ENCODE measurements at places on chromosomes 5 and 9. TPM values are rescaled to one million over a fixed set of nuclear protein-coding genes. Genes with fewer than 3 reads are reported as not detected.
A peak's percentile ranks its signal among the peaks of the same experiment; 100 is the strongest.

The SLCO6A1 gene
- not detected for total RNA-seq

The DAPK1 gene
- 5.3 TPM for total RNA-seq

The SLC22A4 gene
- 1.6 TPM for total RNA-seq

The CCDC152 gene
- 0.56 TPM for total RNA-seq

The PCDHB8 gene
- total RNA-seq: 2.1 TPM

The SH3RF2 gene
- total RNA-seq: 309 TPM

The GARIN3 gene
- not detected for total RNA-seq

The FER gene
- 12.8 TPM for total RNA-seq

The CATSPER3 gene
- total RNA-seq: 0.32 TPM

The HRCT1 gene
- total RNA-seq: 7.4 TPM

The SMAD5 gene
- total RNA-seq: 37.2 TPM

The PCDHA11 gene
- total RNA-seq: not detected

The RLN1 gene
- total RNA-seq: 0.62 TPM

The MLANA gene
- not detected for total RNA-seq

The TRIP13 gene
- 0.48 TPM for total RNA-seq

The KIAA0825 gene
- 1.5 TPM for total RNA-seq

The IRGM gene
- not detected for total RNA-seq

DNA sequence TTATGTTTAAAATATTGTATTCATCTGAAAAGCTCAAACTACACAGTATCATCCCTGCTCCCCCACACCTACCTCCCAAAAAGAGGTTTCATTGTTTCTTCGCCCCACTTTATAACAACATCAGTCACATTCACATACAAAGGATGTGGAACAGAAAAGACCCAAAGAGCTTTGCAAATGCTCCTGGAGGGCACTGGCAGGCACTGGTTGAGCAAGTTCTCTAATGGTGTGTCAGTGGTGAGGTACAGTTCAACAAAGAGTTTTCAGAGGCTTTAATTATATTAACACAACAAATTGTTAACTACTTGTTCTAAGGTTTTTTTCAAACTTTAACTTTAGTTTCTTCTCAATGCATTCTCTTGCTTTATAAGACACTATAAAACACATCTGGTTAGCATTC lies 54.1 kb upstream of the ECM2 start:
- no peak for DNase-seq

DNA sequence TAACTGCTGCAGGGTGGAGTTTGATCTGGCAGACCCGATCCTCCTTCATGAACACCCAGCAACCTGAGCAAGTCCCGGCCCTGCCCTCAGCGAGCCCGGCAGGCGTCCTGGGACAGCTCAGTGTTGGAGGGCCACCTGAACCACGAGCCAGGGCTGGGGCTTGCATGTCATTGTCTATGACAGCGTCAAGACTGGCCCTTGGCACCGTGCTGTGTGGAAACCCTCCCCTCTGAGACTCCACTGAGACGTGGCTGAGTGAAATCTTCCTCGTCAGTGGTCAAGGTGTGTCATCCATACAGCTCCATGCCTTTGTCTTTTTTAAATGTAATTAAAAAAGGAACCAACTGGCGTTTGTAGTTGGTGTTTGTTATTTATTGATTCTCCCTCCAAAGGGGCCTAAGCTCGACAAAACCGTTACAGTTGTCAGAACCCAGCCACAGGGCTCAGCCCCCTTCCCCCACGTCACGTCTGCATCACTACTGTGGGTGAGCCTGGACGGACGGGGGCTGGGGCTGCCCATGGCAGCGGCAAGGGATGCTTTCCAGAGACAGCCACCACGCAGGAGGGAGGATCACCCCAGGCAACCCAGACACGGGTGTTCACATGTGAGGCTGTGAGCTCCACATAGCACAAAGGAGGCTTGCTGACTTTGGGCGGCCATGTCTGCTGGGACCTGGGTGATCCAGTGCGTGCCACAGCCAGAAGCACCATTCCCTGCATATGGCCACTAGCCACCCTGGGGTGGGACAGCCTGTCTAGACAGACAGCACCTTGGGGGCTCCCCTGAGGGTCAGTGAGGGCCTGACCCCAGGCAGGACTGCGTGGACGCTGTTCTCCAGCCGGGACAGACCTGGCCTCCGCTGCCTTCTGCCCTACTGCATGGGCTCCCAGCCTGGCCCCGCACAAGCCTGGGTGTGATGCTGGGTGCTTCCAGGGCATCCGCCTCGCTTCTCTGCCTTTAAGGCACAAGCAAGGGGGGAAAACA lies 7.3 kb downstream of the UCK1 start:
- no peak for DNase-seq

DNA sequence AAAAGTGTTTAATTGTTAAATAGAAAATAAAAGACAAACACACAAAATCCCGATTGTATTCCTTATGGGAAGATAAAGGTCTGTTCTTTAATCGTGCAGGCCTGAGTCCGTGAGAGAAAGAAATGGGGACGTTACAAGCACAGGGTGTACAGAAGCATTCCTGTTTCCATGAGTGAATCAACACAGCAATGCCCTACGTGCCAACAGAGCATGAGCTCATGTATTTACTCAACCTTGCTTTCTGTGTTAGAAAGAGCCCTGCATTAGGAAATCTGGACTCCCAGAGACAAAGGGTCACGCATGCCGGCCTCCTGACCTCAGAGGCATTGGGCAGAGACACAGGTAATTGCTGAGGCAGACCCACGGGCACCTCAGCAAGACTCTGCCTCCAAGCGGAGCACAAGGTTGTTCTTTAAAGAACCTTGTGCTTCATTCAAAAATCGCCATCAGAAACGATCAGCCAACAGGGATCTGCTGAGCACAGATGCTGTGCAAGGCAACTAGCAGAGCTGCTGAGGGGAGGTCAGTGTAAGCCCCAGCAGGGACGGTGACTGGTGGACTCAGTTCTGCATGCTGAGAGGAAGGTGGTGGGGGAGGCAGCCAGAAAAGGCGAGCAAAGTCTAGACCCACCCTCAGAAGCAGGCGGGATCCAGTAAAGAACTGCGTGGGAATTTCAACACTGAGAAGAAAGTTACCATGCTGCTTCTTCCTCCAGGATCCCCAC lies 101.0 kb downstream of the TLE1 start:
- no peak for DNase-seq

GRCh38 chr5:54162184-54162583 lies 148.2 kb downstream of the ARL15 start:
- DNase-seq: no peak

DNA sequence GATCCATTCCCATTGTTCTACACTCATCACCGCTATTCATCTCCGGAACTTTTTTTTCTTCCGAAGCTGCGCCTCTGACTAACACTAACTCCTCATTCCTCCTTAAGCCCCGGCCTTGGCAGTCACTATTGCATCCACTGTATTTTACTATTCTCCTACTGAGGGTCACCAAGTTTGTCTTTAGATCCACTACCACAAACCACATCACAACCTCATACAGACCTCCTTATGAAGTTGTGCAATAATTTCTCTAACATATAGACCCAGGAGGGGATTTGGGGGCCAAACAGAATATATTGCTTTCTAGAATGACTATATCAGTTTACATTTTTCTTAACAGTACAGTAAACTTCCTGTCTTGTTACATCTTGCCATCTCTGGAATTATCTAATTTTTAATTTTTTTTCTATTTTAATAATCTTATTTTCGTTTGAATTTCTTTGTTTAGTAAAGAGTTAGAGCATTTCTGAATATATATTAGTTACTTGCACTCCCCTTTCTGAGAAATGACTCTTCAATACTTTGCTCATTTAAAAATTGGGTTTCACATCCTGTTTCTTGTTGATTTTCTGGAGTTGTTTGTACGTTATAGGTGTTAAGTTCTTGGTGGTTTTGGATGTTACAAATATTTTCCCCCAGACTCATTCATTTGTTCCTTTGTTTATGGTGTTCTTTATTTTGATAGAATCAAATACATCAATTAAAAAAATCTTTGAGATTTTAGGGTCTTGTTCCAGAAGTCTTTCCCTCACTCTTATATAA lies 37.1 kb downstream of the DMRT2 start:
- no peak for DNase-seq

DNA sequence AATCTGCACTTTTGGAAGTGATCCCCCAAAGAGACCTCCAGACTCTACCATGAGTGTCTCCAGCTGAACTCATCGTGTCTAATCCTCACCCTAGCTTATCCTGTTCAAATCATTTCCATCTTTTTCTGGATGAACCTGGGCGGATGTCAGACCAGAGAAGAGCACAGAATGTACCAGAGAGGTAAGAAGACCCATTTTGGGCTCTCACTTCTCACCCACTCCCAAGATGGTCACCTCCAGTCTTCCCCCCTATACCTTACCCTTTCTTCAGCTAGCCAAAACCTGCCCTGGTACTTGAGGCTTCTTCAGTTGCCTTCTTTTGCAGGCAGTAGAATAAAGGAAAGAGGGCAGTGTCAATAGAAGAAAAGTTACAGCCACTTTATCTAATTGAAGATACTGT lies 27.9 kb upstream of the ANXA2R start:
- no peak for DNase-seq

DNA sequence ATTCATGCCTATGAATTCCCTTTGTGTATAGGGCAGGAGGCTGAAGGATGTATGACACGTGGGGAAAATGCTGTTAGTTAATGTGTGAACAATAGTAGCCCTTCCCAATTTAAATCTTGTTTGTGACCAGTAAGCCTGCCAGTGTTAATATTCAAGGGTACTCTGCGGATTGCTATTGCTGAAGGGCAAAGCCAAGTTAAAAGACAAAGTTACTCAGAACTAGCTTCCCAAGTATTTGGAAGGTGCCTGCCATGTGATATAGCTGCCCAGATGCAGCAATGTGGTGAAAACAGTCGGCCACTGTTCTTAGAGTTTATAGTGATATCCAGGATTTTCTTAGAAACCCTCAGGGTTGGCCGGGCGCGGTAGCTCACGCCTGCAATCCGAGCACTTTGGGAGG lies 34.6 kb downstream of the MARVELD2 start:
- no peak for DNase-seq

DNA sequence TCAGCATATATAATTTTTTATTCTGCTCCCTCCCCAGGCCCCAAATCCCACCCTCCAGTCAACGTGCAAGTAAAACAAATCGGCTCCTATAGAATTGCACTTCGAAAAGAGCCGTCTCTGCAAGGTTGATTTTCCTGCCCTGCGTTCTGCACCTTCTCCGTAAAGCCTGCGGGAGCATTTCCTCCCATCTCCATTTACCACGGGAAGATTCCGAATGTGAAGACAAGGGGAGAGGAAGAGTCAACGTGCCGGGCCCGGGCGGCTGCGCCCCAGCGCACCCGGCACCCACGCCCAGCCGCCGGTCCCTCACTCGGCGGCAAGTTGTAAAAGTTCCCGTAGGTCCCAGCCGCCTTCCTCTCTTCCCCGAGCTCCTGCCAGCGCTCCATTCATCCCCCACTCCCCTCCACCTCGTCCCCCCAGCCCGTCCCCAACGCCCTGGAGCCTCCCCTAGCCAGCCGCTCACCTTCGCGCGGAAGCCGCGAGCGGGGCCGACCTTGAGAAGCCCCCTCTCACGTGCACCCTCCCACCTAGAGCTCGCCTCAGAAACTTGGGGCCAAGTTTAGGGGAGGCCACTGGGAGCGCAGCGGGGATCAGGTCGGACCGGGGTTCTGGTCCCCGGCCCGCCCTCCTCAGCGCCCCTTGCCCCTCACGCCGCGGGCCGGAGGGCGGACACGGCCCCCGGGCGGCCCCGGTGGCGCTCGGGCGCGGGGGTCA lies 431 bp downstream of the BNC2 start:
- DNase-seq: no peak

GRCh38 chr5:36363101-36363500 lies 61.4 kb upstream of the RANBP3L start:
- no peak for DNase-seq

GRCh38 chr9:138105561-138106505 lies 228.3 kb downstream of the CACNA1B start:
- DNase-seq: no peak

DNA sequence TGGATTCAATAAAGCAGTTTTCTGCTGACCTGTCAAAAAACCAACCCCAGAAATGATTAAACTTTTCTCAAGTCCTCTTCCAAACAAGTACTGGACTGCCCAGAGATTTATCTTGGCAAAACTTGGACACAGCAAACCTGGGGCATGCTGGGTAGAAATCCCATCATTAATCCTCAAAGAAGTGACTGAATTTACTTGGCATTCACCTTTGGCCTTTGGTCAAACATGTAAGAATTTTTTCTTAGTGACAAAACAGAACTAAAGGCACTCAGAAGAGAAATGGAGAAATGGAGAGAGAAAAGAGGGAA lies 248.6 kb upstream of the NREP start:
- no peak for DNase-seq

- DNase-seq: peak; percentile 6
These were observed 1.5 kb downstream of the SURF1 start for GRCh38 chr9:133354766-133355165.

- no peak for DNase-seq
These were observed 42.1 kb downstream of the EFCAB9 start for GRCh38 chr5:172235827-172236736.

DNA sequence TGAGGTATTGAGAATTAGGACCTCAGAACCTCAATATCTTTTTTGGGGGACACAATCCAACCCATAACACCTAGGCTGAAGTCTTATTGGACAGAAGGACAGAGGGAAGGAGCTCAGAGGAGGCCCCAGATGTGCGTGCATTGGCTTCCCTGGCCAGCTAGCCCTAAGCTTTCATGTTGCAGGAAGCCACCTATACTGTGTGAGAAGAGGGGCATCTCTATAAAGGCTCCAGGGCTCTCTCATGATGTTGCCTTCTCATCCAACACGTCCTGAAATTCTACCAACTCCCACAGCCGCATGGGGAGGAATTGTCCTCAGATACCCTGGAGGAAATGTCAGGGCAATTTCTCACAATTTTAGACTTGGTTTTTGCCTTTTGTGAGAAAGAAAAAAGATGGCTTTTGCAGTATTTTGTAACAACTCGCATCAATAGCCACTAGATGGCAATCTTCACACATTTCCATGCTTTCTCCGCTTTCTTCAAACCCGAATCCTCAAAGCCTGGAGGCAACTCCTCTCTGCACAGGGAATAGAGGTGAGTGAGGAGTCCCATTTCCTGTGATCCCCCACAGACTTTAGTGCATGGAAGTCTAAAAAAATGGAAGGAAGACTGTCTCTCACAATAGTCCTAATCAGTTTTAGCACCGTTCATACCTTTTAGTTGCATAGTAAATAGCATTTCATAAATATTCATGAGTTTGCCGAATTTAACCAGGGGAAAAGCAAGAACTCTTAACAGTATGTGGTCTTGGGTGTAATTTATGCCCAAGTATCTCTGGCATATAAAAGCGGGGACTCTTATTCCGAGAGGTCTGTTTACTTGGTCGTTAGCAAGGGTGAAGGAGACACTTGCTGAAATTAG lies 7.4 kb upstream of the PPP3R2 start:
- DNase-seq: no peak

- DNase-seq: peak; percentile 68
These were observed 2.2 kb upstream of the ALDOB start for GRCh38 chr9:101437806-101438232.

DNA sequence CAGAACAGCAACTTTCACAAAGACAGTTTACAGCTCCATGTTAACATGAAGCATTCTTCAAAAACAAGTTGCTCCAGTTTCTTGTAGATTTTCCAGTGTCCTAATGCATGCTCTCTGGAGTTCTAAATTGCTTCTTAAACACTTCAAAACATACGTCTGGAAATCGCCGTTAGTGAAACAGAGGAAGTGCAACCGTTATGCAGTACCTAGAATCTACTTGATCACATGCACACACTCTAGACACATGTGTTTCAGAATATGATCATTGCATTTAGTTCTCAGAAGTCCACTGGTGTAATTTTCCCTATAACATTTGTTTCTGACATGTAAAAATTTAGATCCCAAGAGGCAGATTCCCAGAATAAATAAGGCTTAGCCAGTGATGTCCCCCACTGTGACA lies 41.1 kb upstream of the RUFY1 start:
- DNase-seq: no peak

- DNase-seq: no peak
These were observed 510.9 kb downstream of the ZNF608 start for GRCh38 chr5:124235576-124235975.
